ENCODE measurements at places on chromosomes 16 and 17.
A peak's percentile ranks its signal among the peaks of the same experiment; 100 is the strongest.

DNA sequence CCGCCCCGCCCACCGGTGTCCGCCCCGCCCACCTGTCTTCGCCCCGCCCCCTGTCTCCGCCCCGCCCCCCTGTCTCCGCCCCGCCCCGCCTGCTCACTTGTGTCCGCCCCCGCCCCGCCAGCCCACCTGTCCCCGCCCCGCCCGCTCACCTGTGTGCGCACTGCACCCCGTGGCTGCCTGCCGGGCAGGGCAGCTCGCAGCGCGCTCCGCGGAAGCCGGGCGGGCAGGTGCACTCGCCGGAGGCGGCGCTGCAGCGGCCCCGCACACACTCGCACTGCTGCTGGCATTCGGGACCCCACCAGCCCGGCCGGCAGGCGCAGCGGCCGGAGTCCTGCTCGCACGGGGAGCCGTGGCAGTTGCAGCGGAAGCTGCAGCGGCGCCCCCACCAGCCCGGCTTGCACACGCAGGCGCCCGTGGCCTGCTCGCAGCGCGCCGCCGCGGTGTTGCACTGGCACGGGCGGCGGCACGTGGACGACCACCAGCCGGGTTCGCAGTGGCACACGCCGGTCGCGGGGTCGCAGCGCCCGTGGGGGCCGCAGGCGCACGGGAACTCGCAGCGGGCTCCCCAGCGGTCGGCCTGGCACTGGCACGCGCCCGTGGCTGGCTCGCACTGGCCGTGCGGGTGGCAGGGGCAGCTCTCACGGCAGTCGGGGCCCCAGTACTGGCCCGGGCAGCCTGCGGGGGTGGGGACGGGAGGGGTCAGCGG is 2.1 kb downstream of the SCARF1 start:
- peak; percentile 16 for DNase-seq

DNA sequence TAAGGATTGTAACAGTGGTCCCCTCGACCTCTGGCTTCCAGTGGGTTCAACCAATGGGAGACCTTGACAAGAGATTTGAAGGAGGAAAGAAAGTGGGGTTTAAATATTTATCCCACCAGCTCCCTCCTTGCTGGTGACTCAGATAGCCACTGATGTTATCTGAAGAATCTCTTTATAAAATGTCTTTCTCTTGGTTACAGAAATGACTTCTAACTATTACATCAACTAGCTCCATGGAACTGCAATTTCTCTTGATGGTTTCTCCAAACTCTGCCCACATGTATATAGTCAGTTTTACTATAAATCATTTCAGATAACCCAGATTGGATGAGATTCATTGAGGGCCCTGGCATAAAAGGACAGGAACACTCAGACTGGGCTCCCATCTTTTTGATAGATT is 920.2 kb upstream of the SOX9 start:
- DNase-seq = no peak

DNA sequence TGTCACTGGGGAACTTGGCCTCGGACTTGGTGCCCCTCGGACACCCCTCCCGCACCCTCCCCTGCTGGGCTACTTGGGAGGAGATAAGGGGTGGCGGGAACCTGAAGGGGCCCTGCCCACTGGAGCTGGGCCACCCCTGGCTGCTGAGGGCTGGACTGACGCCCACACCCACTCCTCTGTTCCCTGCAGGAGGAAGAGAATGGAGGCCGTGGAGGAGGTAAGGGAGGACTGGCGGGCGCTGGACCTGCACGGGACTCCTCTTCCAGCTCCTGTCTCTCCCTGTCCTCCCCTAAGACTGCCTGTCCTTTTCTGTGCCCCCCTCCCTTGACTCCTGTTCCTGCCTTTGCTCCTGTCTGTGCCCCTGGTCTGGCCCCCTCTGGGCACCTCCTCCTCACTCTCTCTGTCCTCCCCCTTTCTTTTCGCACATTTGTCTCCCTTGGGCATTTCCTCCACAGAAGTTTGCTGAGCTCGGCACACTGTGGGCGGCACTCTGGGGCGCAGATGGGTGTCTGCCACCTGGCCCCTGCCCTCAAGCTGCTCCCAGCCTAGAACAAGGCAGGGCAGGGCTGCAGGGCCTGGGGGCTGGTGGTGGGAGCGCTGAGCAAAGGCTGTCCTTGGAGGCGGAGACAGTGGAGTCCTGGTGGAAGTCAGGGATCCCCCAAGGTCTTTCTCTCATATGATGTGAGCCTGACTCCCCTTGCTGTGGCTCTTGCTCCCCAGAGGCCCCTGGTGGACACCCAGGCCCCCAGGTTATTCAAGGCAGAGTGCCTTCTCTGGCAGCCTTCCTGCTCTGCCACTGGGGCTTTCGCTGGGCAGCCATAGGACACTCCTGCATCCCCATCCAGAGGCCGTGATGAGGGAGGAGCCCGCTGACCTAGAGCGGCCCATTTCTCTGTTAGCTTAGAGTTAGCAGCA is 32.7 kb downstream of the ARHGAP23 start:
- DNase-seq = no peak

DNA sequence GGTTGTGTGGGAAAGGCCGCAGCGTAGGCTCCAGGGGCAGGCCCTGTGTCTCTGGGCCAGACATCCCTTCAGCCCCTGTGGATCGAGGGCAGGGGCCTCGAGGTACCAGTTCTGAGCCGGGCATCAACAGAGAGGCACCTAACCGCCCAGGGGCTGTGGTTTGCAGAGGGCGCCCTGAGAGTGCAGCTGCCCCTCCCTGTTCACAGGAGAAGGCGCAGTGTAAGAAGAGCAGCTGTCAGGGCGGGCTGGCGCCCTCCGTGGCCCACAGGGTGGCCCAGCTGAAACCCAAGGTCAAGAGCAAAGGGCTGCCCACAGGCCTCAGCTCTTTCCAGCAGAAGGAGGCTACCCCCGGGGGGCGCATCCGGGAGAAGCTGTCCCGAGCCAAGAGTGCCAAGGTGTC is 56.5 kb downstream of the ACTG1 start:
- DNase-seq = no peak

DNA sequence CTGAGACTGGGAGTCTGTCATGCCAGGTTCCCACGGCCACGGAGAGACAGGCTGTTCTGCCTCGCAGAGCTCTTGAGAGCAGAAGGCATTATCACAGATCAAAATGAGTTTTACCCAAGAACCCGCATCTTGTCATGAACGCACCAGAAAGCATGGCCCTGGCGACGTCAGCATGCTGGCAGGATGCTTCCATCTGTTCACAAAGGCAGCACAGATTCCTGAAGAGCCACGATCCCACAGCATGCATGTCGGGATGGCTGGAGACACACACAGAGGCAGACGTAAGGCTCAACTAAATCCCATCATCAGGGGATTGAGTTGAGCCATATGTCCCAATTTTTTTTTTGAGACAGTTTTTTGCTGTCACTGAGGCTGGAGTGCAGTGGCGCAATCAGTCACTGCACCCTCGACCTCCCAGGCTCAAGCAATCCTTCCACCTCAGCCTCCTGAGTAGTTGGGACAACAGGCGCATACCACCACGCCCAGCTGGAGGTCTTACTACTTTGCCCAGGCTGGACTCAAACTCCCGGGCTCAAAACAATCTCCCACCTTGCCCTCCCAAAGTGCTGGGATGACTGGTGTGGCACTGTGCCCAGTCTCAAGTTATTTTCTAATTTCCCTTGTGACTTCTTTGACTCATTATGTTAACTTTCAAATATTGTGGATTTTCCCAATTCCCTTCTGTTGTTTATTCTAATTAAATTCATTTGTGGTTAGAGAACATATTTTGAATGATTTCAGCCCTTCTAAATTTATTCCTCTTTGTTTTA is 11.1 kb downstream of the FANCA start:
- no peak for DNase-seq

- DNase-seq = no peak
Observed at GRCh38 chr17:50737118-50737698, 17.8 kb downstream of the LUC7L3 start.

GRCh38 chr16:81238296-81239011 is at the start of gene BCO1:
Gene BCO1, plus strand, starts transcription at chr16:81238689. Its CDS starts 220 bp downstream, at chr16:81238909.
- no peak for DNase-seq

DNA sequence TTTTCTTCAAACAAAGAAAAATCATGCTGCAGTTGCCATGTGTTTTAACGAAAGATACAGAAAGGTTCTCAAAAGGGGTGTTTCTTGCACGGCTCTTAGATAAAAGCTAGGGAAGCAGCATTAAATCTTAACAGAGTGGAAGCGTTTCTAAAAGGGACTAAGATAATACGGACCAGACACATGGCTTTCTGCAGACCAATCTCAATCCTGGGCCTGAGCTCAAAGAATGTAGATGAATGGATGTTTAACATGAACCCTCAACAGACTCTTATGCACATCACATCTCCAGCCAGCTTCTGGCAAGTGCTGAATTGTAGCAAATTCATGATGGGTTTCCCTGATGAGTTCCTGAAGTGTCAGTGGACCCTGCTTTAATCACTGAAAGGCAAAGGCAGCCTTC is 80.2 kb upstream of the COX10 start:
- DNase-seq = no peak

DNA sequence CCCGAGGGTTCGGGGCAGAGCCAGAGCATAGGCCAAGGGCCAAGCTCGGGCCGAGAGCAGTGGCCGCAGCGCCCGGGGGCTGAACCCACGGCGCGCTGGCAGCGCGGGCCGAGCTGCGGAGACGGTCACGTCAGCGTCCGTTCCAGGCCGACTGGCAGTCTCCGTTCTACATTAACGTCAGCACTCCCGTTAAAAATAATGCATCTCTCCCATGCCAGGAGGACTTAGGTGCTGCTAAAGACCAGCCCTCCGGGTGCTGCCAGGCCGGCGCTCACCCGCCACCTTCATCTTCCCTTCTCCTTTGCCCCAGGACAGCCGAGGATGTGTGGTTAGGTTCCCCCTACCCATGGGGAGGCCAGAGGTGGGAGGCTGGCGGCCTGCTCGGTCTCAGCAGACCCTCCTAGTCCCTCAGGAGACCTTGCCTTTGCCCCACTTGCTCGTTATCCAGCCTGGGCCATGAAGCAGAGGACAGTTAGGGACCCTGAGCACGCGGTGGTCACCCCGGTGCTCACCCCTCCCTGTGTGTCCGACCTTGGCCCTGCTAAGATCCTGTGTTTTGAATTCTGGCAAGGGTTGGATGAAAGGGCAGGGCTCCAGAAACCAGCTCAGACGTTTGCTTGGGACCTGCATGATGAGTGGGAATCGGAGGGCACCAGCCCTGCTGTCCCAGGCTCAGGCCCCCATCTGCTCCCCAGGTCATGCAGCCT is 572 bp downstream of the MPG start:
- DNase-seq = no peak

DNA sequence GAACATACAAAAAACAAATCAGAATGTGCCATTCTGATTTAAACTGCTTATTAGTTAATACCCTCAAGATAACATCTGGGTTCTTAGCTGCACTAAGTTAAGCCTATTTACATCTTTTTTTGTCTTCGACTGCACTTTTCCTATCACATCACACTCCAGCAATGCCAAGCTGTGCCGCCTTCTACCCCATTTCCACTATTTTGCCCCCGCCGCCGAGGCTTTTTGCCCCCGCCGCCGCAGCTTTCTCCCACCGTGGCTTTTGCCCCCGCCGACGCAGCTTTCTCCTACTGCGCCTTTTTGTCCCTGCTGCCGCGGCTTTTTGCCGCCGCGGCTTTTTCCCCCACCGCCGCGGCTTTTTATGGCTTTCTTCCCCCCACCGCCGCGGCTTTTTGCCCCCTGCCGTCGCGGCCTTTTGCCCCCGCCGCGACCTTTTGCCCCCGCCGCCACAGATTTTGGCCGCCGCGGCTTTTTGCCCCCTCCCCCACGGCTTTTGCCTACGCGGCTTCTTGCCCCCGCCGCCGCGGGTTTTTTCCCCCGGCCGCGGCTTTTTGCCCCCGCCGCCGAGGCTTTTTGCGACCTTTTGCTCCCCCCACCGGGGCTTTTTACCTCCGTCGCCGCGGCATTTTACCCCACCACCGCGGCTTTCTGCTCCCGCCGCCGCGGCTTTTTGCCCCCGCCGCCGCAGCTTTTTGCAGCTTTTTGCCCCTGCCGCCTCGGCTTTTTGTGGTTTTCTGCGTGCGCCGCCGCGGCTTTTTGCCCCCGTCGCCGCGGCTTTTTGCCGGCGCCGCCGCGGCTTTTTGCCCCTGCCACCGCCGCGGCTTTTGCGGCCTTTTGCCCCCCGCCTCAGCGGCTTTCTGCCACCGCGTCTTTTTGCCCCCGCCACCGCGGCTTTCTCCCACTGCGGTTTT is 331.4 kb upstream of the WSB1 start:
- DNase-seq = no peak

GRCh38 chr17:64972611-64973010 is 53.3 kb upstream of the LRRC37A3 start:
- DNase-seq = no peak

DNA sequence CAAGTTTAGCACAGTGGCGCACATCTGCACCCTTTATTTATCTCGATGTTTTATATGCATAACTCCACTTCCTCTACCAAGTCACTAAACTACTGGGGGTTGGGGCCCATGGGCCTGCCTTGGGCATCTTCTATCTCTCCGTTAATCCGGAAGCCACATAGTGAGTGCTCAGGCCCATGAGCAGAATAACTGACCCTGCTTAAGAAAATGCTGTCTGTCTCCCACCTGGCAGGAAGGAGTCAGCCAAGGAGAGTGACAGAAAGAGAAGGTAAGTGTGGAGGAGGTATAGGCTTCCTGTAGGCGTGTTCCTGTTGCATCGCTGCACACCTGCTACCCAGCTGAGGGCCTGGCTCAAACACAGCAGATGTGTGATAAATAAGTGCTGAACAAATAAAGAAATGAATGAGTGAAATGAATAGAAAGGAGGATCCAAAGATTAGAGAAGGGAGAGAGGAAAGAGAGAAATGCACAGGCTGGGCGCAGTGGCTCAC is 320.1 kb downstream of the SLC39A11 start:
- no peak for DNase-seq

GRCh38 chr16:47622451-47623176 is 161.5 kb downstream of the PHKB start:
- no peak for DNase-seq

DNA sequence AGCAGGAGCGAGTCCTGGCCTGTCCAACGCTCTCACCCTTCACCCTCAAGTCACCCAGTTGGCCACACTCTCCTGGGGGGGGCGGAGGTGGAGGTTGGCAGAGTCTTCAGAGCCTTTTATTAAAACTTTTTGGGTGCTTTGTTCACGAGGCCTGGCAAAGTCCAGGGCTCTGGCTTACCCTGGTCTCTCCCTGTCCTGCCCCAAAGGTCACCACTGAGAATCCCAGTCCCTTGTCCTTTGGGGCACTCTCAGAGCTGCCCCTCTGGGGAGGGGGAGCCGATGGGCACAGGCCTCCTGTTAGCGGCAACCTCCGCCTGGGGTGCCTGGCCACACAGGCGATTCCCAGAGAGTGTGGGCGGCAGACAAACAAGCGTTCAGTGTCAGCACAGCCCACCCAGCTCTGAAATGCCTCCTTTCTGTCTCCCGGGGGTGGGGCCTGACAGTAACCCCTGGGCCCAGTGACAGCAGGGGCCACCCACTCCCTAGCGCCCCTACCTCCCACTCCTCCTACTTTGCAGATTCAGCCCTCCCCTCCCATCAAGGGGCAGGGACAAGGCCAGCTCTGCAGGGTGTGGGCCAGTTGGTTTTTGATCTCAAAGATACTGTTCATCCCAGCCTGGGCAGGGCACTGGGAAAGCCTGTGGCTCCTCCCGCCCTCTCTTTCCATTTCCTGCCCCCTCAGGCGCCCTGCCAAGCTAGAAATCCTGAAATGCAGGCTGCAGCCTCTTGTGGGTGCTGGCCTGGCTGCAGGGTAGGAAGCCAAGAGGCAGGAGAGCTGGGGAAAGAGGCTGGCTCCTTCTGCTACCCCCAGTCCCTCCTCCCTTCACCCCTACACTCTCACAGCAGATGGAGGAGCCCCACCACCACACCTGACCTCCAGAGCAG is 36.6 kb upstream of the EMP2 start:
- DNase-seq = no peak
